ENCODE measurements at places on chromosomes 4 and X.

- DNase-seq, result no peak
Measured at GRCh38 chr4:109429545-109429944, 4.1 kb upstream of the SEC24B start.

- DNase-seq, result no peak
Measured at GRCh38 chr4:57220734-57221133, 110.5 kb upstream of the IGFBP7 start.

DNA sequence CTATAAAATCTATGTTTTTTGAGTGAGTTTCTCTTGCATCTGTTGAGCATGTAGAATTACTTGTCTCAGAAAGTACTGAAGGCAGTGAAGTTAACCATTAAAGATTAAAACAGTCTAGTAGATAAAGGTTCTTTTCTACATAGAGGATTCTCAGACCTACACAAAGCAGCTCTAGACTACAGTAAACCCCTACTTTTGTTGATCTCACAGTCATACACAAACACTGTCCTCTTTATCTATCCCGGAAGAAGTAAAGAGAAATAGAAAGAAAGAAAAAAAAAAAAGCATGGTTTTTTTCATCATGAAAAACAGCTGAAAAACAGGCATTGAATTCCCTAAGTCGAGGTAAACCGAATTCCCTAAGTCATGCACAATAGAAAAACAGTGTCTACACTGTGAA is 58.6 kb downstream of the COL25A1 start:
- DNase-seq, result no peak

DNA sequence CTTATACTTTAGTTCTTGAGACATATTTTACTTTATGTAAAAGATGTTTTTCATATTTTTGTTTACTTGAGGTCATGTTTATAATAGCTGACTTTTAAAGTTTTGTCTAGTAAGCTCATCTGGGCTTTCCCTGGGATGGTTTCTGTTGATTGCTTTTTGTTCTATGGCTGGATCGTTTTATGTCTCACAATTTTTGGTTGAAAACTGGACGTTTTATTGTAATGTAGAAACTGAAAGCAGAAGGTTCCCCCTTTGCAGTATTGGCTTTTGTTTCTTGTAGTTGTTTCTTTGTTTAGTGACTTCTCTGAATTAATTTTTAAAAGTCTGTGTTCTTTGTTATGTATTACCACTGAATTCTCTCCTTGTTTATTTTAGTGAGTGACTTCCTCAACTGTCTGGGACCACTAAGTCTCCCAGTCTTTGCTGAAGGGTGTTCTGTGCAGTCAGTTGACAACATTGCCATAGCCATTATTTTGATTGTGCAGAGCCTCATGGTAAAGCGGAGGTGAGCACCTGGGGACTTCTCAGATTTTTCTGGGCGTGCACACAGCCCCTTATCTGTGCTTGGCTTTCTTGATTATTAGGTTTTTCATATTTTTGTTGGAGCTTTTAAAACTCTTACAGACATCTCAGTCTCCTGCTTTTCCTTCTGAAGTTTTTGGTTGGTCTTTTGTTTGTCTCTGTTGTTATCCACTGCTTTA is 31.0 kb downstream of the KDM6A start:
- DNase-seq, result no peak

DNA sequence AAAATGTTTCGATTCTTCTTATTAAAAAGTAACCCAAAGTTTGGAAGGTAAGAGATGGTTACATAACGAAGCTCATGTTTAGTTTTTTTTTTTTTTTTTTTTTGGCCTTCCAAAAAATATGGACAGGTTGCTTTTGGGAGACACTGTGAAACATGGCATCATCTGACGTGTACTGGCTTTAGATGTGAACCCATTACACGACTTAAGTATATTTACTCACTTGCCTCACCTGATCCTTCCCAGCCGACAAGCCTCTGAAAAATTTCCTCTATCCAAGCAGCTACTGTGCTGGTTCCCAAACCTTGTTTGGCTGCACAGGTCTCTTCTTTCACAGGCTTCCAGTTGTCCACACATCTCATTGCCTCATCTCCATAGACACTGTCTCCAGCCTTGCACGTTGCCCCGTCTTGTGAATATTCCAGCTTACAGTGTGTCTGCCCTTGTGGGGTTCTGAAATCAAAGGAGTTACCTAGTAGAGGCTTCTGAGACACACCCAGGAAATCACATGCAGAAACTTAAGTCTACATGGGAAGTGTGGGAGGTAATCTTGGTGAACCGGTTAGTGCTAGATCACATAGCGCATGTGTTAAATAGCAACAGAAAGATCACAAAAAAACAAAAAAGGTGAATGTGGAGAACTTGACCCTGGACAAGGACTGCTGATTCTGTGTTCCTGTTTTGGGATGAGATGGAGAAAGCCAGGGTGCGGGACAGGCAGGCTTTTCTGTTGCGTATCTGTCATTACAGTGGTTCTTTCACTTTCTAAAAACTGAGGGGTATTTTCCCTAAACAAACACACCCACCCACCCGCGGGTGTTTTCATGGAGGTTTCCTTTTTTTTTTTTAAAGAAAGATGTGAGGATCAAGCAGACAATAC is 328.6 kb downstream of the ARHGAP10 start:
- no peak for DNase-seq

DNA sequence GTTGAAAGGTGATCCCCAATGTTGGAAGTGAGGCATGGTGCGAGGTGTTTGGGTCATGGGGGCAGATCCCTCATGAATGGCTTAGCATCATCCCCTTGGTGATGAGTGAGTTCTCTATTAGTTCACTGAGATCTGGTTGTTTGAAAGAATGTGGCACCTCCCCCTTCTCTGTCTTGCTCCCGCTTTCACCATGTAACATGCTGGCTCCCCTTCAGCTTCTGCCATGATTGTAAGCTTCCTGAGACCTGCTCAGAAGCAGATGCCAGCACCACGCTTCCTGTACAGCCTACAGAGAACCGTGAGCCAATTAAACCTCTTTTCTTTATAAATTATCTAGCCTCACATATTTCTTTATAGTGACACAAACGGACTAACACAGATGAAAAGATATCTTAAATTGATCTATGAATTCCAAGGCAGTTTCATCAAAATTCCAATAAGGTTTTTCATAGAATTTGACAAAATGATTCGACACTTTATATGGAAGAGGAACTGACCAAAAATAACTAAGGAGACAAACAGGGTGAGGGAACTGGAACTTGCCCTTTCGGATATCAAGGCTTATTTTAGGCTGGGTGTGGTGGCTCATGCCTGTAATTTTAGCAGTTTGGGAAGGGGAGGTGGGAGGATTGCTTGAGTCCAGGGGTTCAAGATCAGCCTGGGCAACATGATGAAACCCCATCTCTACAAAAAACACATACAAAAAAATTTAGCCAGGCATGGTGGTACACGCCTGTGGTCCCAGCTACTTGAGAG is 56.9 kb upstream of the OGT start:
- DNase-seq, result no peak

GRCh38 chr4:2043396-2044118 is 15.6 kb upstream of the NAT8L start:
- no peak for DNase-seq

Data from T-cell (primary cell).